Common myeloid progenitor, CD34-positive (primary cell): ENCODE measurements at places on chromosomes 4 and X.
A peak's percentile ranks its signal among the peaks of the same experiment; 100 is the strongest.

GRCh38 chrX:48834383-48834709, 1.1 kb downstream of the PCSK1N start:
- no peaks in the 10 kb centered on the region for H3K36me3 ChIP-seq
- H3K27ac ChIP-seq = no peak overlapping the region
- peak; percentile 17 for DNase-seq
- H3K4me1 ChIP-seq = no peaks in the 10 kb centered on the region
- H3K27me3 ChIP-seq = peaks cover 5% of the 10 kb centered on the region

GRCh38 chr4:10002278-10002677, 19.0 kb downstream of the SLC2A9 start:
- peaks cover 6% of the 10 kb centered on the region for H3K4me1 ChIP-seq
- H3K4me3 ChIP-seq = no peak overlapping the region
- H3K27ac ChIP-seq = no peak overlapping the region
- no peak for DNase-seq

- H3K27me3 ChIP-seq = no peaks in the 10 kb centered on the region
- H3K4me1 ChIP-seq = no peaks in the 10 kb centered on the region
- no peak overlapping the region for H3K27ac ChIP-seq
- DNase-seq = no peak
- H3K36me3 ChIP-seq = no peaks in the 10 kb centered on the region
- no peak overlapping the region for H3K4me3 ChIP-seq
Measured at GRCh38 chr4:182276210-182277109, 33.3 kb downstream of the TENM3 start.

- H3K27ac ChIP-seq = no peak overlapping the region
- no peak overlapping the region for H3K4me3 ChIP-seq
- no peak for DNase-seq
- H3K27me3 ChIP-seq = no peaks in the 10 kb centered on the region
Measured at GRCh38 chr4:143118663-143119062, 66.1 kb upstream of the USP38 start.

DNA sequence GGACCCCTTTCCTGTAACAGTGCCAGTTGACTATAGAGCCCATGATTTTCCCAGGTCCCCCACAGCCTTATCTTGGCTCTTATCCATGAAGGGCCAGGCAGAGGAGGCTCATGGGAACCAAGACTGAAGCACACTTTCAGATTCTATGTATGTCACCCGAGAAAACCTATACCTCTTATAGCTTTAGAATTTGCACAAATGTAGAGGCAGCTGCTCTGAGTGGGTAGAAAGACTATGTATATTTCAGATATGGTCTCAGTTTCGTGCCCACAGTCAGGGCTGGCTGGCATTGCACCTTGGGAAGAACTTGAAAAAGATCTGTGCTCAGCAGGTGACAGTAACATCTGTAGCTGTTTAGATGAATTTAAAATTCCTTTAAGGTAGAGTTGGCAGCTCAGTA, 8.3 kb upstream of the LNX1 start:
- H3K36me3 ChIP-seq = no peaks in the 10 kb centered on the region
- no peak overlapping the region for H3K4me3 ChIP-seq
- no peak overlapping the region for H3K27ac ChIP-seq
- no peaks in the 10 kb centered on the region for H3K4me1 ChIP-seq

DNA sequence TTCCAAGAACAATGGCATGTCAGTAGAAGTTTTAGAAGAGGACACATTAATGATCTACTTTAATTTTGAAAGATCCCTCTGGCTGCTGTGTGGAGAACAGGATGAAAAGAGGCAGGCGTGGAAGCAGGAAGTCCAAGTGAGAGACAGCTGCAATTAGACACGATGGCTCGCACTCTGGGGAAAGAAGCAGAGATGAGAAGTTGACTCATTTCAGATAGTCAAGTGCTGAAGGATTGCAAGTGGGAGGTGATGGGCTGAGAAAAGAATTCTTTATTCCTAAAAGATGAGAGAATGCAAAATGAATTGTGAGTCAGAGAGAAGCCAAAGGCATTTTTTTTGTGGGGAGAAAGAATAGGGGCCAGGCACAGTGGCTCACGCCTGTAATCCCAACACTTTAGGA, 16.5 kb downstream of the RXFP1 start:
- peaks cover 14% of the 10 kb centered on the region for H3K4me1 ChIP-seq
- H3K36me3 ChIP-seq = no peaks in the 10 kb centered on the region
- no peak for DNase-seq

GRCh38 chr4:147714575-147715401, 17.1 kb upstream of the ARHGAP10 start:
- H3K27me3 ChIP-seq = no peaks in the 10 kb centered on the region
- no peak overlapping the region for H3K4me3 ChIP-seq
- DNase-seq = no peak
- no peak overlapping the region for H3K27ac ChIP-seq
- no peaks in the 10 kb centered on the region for H3K36me3 ChIP-seq
- H3K4me1 ChIP-seq = no peaks in the 10 kb centered on the region

DNA sequence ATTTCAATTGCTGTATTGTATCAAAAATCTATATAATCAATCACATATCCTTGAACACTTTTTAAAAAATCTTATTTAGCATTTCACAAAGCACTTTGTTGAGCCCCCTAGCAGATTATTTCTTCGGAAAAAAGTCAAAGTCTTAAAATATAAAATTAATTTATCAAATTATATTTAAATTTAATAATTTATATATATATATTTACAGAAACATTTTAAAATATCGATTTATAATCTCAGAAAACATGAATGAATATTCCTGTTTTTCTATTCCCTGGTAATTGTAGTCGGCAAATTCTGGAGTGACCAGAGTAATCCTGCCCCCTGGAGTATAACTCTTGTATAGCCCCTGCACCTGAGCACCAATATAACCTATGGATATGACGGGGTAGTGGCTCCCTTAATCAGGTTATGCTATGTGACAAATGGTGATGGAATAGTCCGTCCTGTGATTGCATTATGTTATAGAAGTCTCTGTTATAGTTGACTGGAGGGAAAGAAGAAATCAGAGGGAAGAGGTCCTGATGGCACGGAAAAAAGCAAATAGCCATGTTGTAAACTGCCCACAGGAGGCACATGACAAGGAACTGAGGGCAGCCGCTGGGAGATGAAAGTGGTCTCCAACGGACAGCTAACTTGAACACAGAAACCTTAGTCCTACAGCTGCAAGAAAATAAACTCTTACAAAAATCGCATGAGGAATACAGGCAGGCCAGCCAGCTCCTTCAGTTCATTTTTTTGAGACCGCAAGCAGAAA, 1092.3 kb downstream of the ARAP2 start:
- H3K27ac ChIP-seq = no peak overlapping the region
- DNase-seq = no peak
- H3K4me1 ChIP-seq = no peaks in the 10 kb centered on the region
- H3K27me3 ChIP-seq = no peaks in the 10 kb centered on the region

GRCh38 chrX:24423960-24424359, 41.1 kb upstream of the PDK3 start:
- H3K4me1 ChIP-seq = no peaks in the 10 kb centered on the region
- no peaks in the 10 kb centered on the region for H3K36me3 ChIP-seq
- H3K27ac ChIP-seq = no peak overlapping the region

- DNase-seq = no peak
- no peak overlapping the region for H3K4me3 ChIP-seq
- no peaks in the 10 kb centered on the region for H3K36me3 ChIP-seq
- no peaks in the 10 kb centered on the region for H3K4me1 ChIP-seq
Measured at GRCh38 chrX:47297874-47298273, 65.1 kb downstream of the USP11 start.

DNA sequence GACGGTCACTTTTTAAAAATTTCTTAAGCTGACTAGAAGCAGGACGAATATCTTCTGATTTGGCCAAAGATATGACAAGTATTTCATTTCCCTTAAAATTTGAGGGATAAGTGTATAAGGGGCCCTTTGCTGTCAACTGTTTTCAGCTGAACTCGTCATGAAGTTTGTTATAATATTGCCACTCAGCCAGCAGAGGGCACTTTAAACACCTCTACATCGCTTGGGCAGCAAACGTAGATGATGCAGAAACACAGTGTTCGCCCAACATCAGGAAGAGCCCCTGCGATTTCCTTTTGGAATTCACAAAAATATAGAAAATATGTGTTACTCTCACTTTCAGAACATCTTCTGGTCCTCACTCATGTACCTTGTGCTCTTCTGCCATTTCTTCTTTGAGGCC, 435.7 kb upstream of the FMR1 start:
- no peaks in the 10 kb centered on the region for H3K27me3 ChIP-seq
- no peak overlapping the region for H3K27ac ChIP-seq
- no peaks in the 10 kb centered on the region for H3K4me1 ChIP-seq

DNA sequence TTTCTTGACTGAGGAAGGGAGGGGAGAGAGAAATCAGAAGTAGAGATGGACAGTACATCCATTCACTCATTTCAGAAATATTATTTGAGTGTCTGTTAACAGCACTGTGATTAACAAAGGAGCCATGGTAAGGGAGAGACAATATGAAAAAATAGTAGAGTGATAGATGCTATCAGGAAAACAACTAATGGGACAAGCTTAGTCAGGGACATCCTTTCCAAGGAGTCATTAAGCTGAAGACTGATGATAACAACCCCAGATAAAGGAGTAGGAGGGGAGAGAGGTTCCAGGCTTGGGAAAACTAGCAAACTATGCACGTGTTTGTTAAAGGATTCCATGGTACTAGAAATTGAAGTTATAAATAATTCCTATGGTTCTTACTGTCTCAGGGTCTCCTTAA, 122.2 kb downstream of the CBR4 start:
- H3K36me3 ChIP-seq = peaks cover 5% of the 10 kb centered on the region
- H3K4me1 ChIP-seq = no peaks in the 10 kb centered on the region
- H3K4me3 ChIP-seq = no peak overlapping the region
- no peak for DNase-seq
- H3K27ac ChIP-seq = no peak overlapping the region

- H3K4me3 ChIP-seq = no peak within 1 kb of the TSS
- no peak within 1 kb of the TSS for H3K27ac ChIP-seq
- no peaks in the 10 kb centered on the region for H3K36me3 ChIP-seq
Measured at GRCh38 chrX:111875881-111876280, at the start of gene TRPC5OS. TSS of gene TRPC5OS (plus strand) at chrX:111876181. CDS start at chrX:111901850, 25,669 bp downstream.

GRCh38 chr4:161525121-161525520, 638.7 kb downstream of the FSTL5 start:
- DNase-seq = no peak
- H3K27ac ChIP-seq = no peak overlapping the region
- no peaks in the 10 kb centered on the region for H3K4me1 ChIP-seq

DNA sequence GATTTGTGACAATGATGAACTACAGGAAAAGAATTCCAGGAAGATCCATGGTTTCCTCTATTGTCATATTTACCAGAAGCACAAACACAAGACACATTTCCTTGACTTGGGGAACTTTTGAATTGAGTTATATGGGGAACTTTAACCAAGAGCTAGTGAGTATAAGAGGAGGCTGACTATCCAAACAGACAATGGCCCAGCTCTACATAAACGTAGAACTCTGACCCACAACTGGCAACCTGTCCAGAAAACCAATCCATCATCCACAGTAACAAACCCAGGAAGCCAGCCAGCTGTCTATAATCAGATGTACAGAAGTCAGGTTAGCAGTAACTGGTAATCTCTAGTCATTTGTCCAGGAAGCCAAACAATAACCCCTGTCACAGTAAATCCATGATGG, 167.0 kb upstream of the CPEB2 start:
- no peaks in the 10 kb centered on the region for H3K36me3 ChIP-seq
- no peak overlapping the region for H3K4me3 ChIP-seq
- no peaks in the 10 kb centered on the region for H3K27me3 ChIP-seq
- no peak overlapping the region for H3K27ac ChIP-seq
- no peaks in the 10 kb centered on the region for H3K4me1 ChIP-seq

DNA sequence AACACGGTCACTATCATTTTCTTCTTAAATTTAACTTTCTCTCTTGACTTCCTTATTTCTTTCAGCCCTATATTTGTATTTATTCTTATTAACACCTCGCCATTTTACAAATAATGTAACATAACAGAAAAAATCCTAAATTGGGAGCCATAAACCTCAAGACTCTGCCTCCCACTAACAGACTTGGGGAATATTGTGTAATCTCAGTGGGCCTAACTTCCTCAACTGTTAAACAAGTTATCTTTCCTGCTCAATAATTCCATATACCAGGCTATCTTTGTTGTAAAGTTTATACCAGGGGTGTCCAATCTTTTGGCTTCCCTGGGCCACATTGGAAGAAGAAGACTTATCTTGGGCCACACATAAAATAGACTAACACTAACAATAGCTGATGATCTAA, 26.2 kb downstream of the PRSS12 start:
- H3K27ac ChIP-seq = no peak overlapping the region
- no peaks in the 10 kb centered on the region for H3K27me3 ChIP-seq
- H3K36me3 ChIP-seq = no peaks in the 10 kb centered on the region
- H3K4me1 ChIP-seq = no peaks in the 10 kb centered on the region

- no peaks in the 10 kb centered on the region for H3K4me1 ChIP-seq
- no peaks in the 10 kb centered on the region for H3K36me3 ChIP-seq
- H3K4me3 ChIP-seq = no peak overlapping the region
- H3K27me3 ChIP-seq = no peaks in the 10 kb centered on the region
- no peak overlapping the region for H3K27ac ChIP-seq
Measured at GRCh38 chr4:119690871-119691270, 62.3 kb upstream of the PDE5A start.
